ENCODE measurements at places on chromosomes 13 and 19.

- no peak for DNase-seq
These were observed 38.1 kb downstream of the DGKH start for GRCh38 chr13:42086582-42086981.

DNA sequence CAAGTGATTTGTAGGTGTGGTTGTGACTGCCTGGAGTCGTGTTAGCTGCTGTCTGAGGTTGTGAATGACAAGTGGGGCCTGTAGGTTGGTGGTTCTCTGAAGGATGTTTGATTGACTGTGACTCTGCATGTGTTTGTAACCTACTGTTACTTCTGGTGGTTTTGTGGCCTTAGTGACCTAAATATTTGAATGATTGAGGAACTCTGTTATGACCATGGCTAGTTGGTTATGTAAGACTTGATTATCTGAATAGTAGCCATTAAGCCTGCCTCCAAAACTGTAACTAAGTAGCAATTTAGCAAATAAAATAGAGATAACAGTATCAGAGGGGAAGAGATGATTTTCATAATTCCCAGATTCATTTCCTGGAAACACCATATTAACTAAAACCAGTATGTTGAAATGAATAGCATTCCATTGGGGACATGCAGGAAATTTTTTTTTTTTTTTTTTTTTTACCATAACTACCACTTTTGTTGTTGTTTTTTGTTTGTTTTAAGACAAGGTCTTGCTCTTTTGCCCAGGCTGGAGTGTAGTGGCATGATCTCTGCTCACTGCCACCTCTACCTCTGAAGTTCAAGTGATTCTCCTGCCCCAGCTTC lies 865 bp downstream of the ZNF382 start:
- DNase-seq: no peak

- no peak for DNase-seq
These were observed 71.5 kb upstream of the GJB6 start for GRCh38 chr13:20303636-20304035.

- peak; percentile 34 for DNase-seq
These were observed 4.5 kb upstream of the RAB3A start for GRCh38 chr19:18208098-18208951.

GRCh38 chr19:56245121-56245740 lies 27.3 kb upstream of the EDDM13 start:
- peak; percentile 41 for DNase-seq
